ENCODE measurements at places on chromosomes 7 and 10. TPM values are rescaled to one million over a fixed set of nuclear protein-coding genes. Genes with fewer than 3 reads are reported as not detected.
A peak's percentile ranks its signal among the peaks of the same experiment; 100 is the strongest.

GRCh38 chr10:117167789-117168674, 29.3 kb upstream of the KCNK18 start:
- DNase-seq, result peak; percentile 82

DNA sequence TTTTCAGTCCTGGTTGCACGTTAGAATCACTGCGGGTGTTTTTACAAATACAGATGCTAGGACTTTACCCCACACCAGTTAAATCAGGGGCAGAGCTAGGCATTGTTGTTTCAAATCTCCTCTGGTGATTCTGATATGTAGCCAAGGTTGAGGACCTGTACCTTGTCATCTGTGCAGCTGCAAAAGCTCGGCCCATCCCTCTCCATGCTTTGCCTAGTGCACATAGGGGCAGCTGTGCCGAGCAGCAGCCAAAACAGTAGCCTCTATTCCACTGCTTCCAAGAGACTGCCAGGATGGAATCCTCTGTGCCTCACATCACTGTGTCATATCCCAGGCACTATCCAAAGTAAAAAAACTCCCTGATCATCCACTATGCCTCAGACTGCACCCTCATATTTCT, 181.3 kb downstream of the CDK14 start:
- no peak for DNase-seq

DNA sequence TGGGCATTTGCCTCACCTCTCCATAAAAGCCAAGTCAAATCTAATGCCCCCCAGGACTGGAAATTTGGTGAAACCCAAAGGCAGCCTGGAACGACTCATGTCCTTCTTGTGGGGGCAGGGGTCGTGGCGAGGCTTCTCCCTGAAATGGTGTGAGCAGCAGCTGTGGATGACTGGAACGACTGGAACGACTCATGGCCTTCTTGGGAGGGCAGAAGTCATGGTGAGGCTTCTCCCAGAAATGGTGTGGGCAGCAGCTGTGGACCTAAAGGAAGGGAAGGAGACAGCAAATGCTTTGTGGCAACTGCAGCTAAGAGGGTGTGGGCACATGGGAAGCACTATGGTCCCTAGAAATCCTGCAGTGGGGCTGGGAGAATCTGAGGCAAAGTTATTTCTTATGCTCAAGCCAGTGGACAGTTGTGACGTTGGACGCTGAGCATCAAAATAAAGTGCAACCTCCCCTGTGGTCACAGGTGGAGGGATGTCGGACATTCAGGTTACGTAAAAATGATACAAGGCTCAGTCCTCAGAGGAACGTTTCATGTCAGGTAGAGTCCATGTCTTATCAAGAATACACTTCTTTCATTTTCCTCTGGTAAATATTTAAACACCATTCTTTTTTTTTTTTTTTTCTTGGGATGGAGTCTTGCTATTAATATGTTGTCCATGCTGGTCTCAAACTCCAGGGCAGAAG, 107.0 kb upstream of the KIF5B start:
- DNase-seq, result no peak

- no peak for DNase-seq
Measured at GRCh38 chr7:34036051-34036920, 130.9 kb downstream of the BMPER start.

GRCh38 chr10:31515116-31515515, 196.1 kb downstream of the ZEB1 start:
- DNase-seq, result no peak

DNA sequence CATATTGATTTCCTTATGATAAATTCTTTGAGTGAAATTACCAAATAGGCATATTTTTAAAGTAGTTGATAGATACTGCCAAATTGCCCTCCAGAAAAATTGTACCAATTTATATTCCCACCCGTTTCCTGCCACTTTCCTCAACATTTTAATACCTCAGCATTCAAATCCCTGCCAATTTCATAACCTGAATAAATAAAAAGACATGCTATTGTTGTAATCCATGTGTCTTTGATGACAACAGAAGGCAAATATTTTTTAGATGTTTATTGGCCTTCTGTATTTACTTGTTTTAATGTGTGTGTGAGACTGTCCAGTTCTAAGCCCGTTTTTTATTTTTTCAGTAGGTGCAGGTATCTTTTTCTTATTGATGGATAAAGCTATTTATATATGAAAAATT, 71.7 kb downstream of the TEX36 start:
- DNase-seq, result no peak

GRCh38 chr7:150401424-150401790, 22.3 kb downstream of the ZNF775 start:
- DNase-seq, result no peak

GRCh38 chr10:89414146-89414878, at the start of gene IFIT5:
Gene IFIT5, plus strand, starts transcription at chr10:89414568. Its CDS starts 231 bp downstream, at chr10:89414799.
- peak; percentile 79 for DNase-seq

DNA sequence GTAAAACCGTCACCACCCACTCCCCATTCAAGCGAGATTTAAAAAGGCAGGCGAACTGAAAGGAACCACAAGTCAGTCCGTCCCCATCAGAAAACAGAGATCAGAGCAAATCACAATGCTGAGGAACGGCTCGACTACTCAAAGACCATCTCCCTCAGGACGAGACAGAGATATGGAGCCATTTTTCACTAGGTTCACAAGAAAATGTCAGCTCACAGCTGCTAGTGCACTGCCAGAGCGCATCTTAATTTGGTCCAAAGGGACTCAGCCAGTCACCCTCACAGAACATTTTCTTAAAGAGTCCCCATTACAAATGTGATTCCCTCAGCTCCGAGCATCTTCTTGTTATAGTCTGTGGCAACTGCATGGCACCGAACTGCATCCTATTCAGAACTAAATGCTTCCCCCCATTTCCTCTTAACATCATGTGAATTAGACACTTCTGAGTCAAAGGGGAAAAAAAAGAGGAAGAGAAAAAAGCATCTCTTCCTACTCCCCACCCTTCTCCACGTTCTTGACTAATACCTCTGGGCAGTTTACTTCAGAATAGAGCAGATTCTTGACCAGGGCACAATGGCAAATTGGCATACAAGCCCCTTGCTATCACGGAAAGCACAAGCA, 683.9 kb downstream of the MAGI2 start:
- DNase-seq, result no peak

DNA sequence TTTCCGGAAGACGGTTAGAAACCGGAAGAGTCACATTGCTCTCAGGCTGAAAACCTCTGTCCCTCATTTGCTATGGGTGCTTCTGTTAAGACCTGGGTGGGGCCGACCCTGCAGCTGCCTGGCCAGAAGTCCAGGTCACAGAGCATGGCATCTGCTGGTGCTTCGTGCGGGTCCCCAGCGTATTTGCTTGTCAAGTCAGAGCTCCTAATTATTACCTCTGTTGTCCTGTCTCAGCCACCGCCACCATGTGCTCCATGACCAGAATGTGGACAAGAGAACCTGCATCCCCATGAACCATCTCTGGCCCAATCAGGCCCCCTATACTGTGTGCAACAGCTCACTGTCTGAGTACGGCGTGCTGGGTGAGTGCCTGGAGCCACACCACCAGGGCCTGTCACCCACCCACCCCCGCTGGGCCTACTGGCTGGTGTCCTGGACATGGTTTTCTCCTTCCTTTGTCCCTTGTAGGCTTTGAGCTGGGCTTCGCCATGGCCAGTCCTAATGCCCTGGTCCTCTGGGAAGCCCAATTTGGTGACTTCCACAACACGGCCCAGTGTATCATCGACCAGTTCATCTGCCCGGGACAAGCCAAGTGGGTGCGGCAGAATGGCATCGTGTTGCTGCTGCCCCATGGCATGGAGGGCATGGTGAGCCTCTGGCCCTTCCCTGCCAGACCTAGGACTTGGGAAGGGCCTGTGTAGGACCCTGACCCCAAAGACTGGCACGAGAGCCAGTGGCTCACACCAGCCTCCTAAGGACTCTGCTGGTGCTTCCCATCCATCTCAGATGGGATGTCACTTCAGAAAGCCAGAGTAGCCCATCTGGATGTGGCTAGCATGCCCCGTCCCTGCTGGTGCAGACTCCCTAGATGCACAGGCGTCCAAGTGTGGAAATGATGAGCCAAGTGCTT, 51.3 kb upstream of the ZMIZ2 start:
- DNase-seq, result no peak

GRCh38 chr10:120980279-120981255, 129.4 kb downstream of the WDR11 start:
- no peak for DNase-seq

DNA sequence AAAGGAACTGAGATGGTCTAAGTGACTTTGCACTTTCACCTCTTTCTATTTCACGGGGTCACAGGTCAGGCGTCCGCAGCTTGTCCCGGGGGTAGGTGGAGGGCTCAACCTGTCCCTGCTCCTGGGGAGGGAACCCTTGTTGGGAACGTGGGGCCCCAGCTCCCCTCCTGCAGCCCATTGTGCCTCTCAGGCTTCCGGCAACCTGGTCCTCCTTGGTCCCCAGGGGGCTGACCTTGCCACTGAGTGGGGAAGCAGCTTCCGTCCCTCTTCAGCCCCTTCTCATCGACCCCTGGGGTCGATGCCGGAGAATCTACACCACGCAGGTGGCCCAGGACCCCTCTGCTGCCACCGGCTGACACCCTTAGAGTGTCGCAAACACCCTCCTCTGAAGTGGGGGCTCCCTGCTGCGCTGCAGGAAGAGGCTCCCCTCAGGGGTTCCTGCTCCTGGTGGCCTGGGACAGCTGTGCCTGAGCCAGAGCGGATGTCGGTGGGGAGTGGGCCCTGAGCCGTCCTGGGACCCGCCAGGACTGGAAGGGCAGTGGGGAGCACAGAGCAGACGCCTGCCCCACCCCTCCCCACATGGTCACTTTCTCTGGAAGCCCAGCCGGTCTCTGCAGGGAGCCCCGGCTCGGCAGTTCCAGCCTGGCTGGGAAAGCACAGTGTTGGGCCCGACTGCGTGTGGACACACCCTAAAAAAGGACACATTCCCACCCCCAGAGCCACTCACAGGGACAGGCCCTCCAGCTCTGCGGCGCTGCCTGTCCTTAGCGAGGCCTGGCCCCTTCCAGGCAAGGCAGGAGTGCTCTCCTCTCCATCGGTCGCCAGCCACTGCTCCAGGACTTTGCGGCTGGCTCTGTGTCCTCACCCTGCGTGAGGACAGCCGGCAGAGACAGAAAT, 357.5 kb upstream of the SHH start:
- DNase-seq, result no peak

CALN1 gene
- 40.4 TPM for total RNA-seq

CALML5 gene
- total RNA-seq, result not detected

SPDYE2B gene
- total RNA-seq, result not detected

NEBL gene
- total RNA-seq, result 64.0 TPM

DNAJC2 gene
- total RNA-seq, result 14.7 TPM

CALHM1 gene
- not detected for total RNA-seq

MRPS33 gene
- total RNA-seq, result 21.6 TPM

CNTNAP2 gene
- total RNA-seq, result 110 TPM

All from frontal cortex (tissue), 4 donors.